HFF-Myc (cell line): ENCODE measurements at places on chromosomes 7 and 10.

- DNase-seq: no peak
These were observed 4.5 kb downstream of the PRAP1 start for GRCh38 chr10:133351408-133352318.

DNA sequence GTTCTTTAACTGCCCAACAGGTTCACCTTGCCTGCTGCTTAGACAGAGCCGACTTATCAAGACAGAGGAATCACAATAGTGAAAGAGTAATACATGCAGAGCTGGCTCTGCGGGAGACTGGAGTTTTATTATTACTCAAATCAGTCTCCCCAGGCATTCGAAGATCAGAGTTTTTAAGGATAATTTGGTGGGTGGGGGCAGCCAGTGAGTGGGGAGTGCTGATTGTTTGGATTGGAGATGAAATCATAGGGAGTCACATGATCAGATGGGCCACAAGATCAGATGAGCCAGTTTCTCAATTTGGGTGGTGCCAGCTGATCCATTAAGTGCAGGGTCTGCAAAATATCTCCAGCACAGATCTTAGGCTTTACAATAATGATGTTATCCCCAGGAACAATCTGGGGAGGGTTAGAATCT lies 131.3 kb downstream of the AKR1D1 start:
- DNase-seq: no peak

DNA sequence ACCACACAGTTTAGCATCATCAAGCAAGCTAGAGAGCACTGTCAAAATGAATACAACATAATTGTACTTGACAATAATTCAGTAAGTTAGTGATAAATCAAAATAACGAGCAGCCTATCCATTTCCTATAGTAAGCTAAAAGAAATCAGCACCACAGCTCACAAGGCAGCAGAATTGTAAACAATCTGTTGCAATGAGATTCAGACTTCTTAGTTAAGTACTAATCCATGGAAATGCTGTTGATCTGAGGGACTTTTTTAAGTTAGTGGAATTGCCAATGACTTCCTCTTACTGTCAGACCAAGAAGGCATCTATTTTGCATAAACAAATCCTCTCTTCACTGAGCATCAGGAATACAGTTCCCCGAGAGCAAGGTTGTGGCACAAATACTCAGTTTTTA lies 136.6 kb upstream of the CCDC6 start:
- DNase-seq: no peak

DNA sequence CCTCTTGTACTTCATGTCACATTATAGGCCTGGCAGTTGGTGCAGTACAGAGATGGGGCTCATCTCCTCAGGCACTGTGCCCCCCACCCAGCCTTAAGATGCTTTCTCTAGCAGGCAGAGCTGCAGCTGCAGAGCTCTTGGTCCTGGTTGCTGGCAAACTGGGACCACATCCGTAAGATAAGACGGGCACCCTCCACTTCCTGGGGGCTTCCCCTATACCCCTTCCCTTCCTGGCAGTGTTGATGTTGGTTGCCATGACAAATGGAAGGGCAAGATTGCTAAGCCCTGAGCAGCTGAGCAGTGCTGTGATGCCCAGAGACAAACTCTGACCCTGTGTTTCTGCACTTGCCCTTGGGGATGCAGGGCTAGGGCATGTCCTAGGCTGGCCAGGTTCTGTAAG lies 103.4 kb upstream of the ANLN start:
- no peak for DNase-seq

GRCh38 chr10:118594392-118595063 lies 920 bp downstream of the PRLHR start:
- DNase-seq: no peak

DNA sequence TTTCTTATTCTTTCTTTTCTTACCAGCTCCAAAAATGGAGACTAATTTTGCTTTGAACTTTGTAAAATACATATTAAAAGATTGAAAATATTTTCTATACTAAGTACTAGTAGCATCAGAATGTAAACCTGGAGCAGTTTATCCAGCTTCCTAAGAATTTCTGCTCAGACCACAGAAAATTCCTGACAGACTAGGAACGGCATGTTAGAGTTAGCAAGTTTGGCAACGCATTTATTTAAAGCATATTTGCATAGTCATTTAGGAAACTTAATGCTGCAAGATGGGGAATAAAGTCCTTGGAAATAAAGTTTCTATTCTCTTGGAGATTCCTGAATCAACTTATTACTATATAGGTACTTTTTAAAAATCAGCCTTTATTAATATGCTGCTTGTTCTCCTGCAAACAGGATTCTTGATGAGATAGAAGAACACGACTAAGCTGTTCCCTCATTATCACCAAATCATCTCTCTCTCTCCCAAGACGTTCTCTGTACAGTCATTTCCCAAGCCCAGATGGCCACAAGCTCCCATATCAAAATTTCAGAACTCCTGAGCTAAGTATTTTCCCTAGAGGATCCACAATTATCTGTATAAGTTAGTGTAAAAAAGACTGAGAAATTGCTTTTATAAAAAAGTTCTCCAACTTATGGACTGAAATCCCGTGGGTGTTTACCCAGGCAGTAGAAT lies 305.8 kb upstream of the NEBL start:
- DNase-seq: no peak

GRCh38 chr7:36868727-36869411 lies 144.6 kb upstream of the AOAH start:
- DNase-seq: no peak

GRCh38 chr7:2843191-2843685 lies 870 bp downstream of the GNA12 start:
- no peak for DNase-seq

- no peak for DNase-seq
These were observed 131.7 kb downstream of the DNAJB6 start for GRCh38 chr7:157468221-157469111.

- no peak for DNase-seq
These were observed 1016.4 kb upstream of the KCND2 start for GRCh38 chr7:119256446-119257131.

- no peak for DNase-seq
These were observed 191.3 kb downstream of the FGFR2 start for GRCh38 chr10:121406823-121407545.

- no peak for DNase-seq
These were observed 448.5 kb upstream of the MGMT start for GRCh38 chr10:129018511-129018910.

DNA sequence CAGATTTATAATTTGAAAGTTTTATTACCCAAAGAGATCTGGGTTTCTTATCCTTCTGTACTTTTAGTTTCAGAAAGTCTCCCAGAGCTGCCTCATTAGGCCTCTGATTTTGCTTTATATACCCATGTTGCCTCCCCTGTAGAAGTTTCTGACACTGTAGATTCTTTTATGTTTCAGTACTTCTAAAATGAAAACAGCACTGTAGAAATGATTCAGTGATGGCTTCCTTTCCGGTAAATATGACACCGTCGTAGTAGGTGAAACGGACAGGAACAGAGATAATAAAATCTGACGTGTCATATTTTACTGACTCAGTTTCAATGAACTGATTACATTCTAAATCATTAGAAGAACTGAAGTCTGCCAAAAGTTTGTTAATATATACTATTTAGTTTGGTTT lies 272.7 kb downstream of the TWIST1 start:
- DNase-seq: no peak

GRCh38 chr10:50538555-50539398 lies 85.0 kb downstream of the SGMS1 start:
- no peak for DNase-seq

- no peak for DNase-seq
These were observed 24.9 kb downstream of the WASL start for GRCh38 chr7:123723913-123724312.

DNA sequence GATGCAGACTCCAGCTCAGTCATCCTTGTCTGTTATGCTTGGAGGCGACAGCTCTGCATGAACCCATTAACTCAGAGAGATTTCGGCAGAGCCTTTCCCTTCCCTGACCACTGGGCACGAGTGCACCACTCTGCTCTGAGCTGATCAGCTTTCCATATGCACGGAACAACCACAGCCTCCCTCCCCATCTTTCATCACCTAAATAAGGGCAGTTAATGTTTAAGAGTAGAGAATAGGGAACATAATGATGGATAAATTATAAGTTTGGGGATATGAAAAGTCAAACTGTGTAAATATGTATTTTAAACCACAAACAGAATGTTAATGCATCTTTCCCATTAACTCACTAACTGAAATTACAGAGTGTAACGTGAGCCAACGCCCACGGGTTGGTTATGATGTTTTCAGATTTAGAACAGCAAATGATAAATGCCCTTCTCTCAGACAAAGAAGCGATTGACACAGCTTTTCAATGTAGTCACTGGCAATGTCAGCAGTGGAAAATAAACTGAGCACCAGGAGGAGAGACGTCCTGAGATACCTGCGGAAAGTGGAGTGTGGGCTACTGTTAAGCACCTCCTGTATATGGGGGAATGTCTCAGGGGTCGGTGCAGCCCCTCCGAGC lies 658.2 kb downstream of the LRMDA start:
- DNase-seq: no peak

DNA sequence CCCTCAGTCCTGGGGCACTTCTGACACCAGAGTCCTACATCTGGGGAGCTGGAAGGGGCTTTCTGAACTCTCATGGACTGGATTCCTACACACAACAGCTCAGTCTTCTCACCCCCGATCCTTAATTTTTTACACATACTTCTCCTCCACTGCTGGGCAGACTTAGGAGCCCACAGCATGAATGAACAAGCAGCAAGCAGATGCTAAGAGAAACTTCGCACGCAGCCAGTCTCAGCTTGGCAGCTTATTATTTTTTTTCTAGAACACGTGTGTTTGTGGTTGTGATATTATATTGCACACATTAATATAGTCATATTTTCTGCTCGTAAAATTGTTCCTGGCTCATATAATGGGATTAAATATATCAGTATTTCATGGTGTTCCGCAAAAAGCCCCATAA lies 50.9 kb upstream of the LOXL4 start:
- DNase-seq: no peak

- no peak for DNase-seq
These were observed 17.4 kb downstream of the FGL2 start for GRCh38 chr7:77182261-77182660.

GRCh38 chr7:111012799-111013675 lies 77.9 kb upstream of the LRRN3 start:
- no peak for DNase-seq

DNA sequence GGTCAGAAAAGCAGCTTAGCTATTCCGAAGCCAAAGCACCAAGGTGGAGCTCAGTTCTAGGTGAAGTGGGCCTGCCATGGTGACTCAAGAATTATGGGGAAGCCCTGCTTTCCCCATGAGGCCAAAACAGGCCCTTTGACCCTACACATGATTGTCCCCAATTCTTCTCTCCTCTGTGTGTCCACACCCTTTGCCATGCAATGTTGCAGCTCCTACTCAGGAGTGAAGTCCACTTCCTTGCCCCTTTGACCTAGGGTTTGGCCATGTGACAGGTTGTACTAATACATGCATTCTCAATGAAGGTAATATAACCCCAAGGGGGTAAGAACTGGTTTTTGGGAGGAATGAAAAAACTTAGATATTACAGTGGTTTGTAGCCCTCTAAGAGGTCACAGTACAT lies 67.6 kb upstream of the MKRN1 start:
- no peak for DNase-seq

DNA sequence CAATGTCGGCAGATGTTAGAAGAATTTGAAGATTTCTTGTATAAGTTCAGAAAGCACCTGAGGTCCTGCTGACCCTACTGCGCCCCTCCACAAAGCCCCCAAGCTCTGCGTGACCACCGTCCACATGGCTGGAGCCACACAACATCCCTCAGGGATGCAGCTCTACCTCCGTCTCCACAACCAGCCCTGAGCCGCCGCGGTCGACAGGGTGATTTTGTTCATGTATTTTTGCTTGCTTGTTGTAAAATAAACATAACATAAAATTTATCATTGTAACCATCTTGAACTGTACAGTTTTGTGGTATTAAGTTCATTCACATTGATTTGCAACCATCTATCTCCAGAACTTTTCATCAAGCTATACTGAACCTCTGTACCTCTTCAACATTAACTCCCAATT lies 50.5 kb downstream of the CPXM2 start:
- DNase-seq: no peak

DNA sequence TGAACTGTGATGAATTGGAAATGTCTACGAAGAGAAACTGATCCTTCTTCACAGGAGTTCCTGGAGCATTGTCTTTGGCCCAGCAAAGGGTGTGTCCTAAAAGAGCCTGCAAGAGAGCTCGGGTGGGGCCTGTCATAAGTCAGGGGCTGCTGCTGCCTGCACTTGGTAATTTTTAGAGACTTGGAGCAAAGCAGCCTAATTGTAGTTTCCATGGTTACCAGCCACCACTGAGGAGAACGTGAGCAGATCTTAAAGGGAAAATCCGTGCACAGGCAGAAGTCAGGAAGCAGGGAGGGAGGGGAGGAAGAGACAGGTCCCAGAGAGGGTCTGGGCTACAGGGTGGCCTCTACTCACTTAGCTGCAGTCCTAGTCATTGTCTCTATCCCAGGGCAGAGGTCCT lies 463.6 kb downstream of the PLXNA4 start:
- no peak for DNase-seq

DNA sequence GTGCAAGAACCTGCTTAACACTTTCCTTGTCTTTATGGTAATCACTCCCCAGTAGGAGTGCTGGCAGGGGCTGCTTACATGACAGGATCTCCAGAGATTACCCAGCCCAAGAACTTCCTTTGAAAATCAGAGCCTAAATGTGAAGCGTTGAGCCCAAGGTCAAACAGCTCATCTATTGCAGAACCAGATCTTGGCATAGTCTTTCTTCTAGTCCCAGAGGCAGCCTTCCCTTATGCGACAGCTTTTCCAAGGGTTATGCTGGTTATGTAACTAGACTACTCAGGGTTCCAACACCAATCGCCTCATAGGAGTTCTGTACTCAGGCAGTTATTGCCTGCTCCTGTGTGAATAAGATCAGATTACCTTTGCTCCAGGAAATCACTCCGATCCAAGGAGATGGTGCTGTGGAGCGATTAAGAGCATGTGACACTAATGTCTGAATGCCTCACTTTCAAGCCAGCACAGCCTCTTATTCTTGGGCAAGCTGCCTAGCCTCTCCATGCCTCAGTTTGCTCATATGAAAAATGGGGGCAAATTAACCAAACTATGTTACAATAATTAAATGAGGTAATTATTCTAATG lies 8.4 kb upstream of the LGI1 start:
- no peak for DNase-seq

- DNase-seq: no peak
These were observed 24.7 kb upstream of the PIK3CG start for GRCh38 chr7:106840342-106840741.

DNA sequence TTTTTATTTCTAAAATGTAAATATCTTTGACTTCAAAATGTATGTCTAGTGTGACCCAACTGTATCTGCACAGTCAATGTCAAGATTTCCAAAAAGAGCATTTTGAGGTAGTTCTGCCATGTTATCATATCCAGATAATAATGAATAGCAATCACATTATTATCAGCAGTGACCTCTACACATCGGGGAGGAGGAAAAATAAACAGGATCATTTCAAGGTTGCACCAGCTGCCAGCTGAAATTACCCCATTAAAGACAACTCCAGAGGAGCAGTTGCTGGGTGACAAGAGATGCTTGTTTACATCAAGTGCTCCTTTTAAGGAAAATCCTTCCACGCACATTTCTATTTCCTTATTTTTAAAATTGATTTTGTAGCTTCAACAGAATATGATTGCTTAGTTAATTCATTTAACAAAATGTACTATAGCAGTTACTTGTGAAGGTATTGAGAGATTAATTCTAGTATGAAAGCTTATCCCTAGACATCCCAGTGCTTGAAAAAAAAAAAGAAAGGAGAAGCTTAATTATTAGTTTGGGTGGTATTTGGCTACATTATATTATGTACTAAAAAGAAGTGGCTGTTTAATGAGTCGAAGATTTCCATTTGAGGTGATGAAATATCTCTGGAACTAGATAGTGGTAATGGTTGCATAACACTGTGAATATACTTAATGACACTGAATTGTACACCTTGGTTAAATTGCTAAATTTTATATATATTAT lies 19.3 kb upstream of the SLC35G1 start:
- no peak for DNase-seq
